Inflammatory macrophage treated with lipopolysaccharide for 4 hours (primary cell): ENCODE measurements at places on chromosomes 4 and X.

DNA sequence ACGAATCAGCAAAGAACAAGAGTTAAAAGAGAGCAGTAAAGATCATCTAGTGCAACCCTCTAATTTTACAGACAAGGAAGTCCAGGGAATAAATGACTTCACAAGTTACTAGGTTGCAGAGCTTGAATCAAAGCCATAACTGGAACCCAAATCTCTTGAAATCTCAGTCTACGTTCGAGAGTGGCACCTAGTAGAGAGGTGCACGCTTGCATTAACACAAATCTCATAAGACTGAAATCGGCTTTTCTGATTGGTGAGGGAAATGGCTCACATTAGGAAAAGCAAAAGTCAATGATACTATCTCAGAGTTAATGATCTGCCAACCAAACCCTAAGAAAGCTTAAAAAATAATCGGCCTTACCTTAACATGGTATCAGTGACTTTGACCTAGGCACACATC, 43.0 kb downstream of the FAT1 start:
- DNase-seq = no peak

- peak; percentile 18 for DNase-seq
Observed at GRCh38 chr4:169249214-169249973, 21.4 kb downstream of the SH3RF1 start.

- no peak for DNase-seq
Observed at GRCh38 chr4:6727943-6728250, 11.9 kb downstream of the BLOC1S4 start.

- no peak for DNase-seq
Observed at GRCh38 chr4:150739591-150739990, 157.6 kb downstream of the MAB21L2 start.

DNA sequence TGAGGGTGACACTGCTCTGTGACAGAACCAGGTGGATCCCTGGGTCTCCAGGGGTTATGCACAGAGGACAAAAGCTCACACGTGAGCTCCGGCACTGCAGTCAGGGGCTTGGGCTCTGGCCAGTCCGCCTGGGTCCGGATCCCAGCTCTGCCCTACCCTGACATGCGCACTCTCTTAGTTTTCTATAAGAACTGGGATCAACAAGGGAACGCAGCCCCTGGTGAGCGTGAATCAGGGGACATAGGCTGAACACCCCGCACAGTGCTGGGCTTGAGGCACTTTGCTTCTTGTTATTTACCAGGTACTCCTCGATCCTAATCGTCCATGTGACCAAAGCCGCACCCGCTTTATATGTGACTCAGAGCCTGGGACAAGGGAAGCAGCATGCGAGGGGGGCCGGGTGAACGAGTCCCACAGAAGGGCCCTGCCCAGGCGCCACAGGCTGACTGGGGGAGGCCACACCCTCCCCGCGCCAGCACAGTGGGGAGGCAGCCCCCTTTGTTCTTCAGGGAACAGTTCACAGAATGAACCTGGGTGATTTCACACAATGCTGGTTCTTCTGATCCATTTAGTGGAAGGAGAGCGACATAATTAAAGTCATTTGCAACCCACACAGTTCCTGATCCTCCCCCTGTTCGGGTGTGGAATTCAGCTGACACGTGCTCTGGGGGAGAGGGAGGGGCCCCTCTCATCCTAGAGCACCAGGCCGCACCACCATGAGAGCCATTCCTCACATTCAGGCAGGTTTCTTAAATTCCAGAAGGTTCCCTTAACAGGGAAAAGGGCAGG, 55.5 kb downstream of the WFS1 start:
- no peak for DNase-seq

DNA sequence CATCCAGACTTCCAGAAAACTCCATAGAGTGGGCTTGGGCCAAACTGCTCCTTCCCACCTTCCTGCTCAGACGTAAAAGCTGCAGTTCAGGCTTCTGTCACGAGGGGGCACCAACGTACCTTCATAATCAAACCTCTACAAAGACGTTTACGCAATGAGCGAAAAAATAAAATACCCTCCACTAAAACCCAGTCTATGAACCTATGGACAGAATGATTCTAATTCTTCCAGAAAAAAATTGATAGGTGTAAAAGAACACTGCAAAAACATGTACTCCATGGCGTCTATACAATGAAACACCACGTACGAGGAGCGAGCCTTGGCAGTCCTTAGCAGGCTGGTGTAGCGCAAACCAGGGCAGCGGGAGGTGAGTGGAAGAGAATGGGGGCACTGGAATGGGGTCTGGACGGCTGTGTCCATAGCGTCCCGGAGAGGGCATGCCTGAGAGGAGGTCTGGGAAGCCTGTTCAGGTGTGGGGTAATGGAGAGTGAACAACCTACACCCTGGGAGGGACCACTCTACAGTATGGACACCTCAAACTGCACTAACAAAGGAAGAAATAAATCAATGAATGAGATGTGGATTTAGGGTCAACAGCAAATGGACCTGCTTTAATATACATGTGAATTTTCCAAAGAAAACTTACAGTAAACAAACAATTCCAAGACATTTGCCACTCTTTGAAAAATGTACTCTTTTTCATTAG, 14.4 kb upstream of the RAB40A start:
- peak; percentile 53 for DNase-seq

DNA sequence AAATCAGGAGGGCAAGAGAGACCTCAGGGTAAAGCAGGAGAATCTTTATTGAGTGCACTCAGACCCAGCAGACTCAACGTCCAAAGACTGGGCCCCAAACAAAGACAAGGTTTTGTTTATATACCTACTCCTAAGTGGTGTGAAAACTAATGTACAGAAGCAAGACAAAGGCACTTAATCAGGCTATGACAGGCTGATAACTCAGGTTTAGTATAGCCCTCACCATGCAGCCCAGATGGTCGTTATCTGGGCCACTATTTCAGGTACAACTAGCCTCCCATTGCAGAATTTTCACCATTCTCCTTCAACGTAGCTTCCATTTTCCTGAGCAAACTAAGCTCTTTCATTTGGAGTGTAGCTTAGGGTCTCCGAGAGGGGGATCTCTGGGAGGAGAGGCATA, 36.9 kb downstream of the SULT1E1 start:
- DNase-seq = no peak

- DNase-seq = peak; percentile 26
Observed at GRCh38 chr4:38788317-38788716, 5.5 kb upstream of the TLR10 start.

GRCh38 chrX:48747415-48748016, 14.0 kb upstream of the GLOD5 start:
- DNase-seq = no peak

GRCh38 chr4:148044912-148045352, 313.0 kb downstream of the ARHGAP10 start:
- no peak for DNase-seq

GRCh38 chr4:145766273-145766672, 86.3 kb downstream of the C4orf51 start:
- no peak for DNase-seq

- DNase-seq = no peak
Observed at GRCh38 chr4:113404841-113405240, 355.4 kb downstream of the ANK2 start.

DNA sequence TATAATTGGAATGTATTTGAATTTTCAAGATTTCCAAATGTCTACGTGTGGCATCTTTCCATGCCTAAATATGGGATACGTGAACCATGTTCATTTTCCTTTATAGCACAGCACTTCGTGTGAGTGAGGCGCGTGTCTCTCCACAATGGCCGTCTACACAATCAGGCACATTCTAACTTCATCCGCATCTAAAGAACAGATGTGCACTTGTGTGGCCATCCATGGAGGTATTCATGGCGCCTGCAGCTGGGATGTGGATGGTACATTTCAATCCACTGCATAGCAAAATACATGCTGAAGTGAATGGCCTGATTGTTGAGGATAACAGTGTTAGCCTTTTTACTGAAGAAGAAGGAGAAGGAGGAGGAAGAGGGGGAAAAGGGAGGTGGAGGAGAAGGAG, 34.5 kb upstream of the TRIM2 start:
- DNase-seq = no peak

DNA sequence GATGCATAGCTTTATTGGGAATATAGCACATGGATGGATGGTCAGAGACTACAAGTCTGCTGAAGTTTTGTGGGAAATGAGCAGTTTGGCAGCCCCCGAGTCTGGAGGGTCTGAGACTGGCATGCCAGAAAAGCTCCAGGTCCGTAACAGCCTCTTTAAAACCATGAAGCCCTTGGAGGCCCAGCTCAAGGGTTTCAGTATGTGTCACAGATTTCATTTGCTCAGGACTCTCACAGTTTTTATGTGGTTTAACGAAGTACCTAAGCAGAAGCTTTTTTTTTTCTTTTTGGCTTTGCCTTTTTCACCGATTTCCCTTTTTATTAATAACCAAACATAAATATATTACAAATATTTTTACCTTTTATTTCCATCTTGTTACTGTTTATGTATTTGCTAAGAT, 30.6 kb upstream of the TMEM184C start:
- no peak for DNase-seq

- DNase-seq = peak; percentile 73
Observed at GRCh38 chrX:18956303-18957032, 27.4 kb downstream of the PHKA2 start.

DNA sequence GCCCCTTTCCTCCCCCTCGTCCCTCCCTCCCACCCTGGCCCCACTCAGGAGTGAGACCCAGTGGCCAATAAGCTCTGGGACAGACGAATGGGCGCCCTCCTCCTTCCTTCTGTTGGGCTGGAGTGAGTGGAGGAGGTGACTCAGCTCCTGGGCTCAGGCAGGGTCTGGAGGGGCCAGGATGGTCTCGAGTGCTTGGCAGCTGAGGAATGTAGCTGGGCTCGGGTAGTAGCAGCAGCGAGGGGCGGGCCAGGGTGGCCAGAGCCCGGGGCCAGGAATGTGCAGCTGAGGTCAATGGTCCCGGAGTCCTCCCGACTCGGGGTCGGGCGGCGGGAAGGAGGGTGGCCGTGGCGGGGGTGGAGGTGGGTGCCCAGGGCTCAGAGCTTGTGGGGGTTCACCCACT, 15.0 kb downstream of the G6PD start:
- no peak for DNase-seq

GRCh38 chrX:108001218-108001814, 19.1 kb upstream of the TEX13B start:
- peak; percentile 6 for DNase-seq

DNA sequence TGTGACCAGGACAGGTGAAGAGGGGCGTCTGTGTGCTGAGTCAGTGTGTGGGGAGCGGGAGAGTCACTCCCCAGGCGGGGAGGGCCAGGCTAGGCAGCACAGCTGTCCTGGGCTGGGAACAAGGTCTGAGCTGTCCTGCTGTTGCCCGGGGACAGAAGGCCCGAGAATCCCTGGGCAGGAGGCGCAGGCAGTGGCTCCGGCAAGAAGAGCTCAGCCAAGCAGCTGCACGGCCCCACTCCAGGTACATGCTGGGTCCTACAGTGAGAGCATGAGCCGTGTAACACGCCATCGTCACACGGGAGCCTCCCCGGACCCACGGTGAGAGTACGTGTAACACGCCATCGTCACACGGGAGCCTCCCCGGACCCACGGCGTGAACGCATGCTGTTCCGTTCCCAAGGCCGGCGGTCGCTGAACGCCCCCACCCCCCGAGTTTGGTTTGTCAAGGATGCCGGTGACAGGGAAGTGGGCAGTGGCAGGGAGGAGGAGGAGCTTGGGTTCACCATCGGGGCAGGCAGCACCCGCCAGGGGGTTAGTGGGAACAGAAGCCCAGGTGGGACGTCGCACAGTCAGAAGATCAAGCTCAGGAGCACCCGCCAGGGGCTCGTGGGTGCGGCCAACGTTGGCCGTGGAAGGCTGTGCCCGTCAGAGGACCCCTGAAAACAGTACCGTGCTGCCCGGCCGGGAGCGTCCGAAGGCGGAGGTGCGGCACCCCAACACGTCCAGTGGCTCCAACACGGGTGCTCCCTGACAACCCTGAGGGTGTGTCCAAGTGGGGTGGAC, 15.6 kb downstream of the PPP2R3B start:
- DNase-seq = no peak

DNA sequence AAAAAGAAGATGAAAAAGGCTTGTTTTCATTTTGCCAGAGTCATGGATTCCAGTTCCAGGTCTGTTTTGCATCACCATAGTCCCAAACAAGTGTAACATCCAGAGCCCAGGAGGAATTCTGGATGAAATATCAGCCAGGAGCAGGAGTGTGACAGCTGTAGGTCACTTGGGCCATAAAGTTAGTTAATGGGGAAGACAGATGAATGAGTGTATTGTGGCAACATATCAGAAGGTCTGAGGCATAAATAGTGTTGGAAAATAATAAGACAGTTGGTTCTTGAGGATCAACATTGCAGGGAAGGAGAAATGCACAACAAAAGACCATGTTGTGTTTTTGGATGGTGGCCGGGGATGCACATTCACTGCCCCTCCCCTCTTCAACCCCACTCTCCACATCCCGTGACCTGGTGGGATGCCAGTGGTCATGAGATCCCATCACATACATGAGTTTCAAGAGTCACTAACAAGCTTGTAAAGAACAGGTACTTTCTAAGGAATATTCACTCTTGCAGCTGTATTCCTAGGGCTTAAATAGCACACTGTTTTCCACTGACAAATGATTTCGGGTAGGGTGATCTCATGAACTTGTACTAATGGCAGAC, 83.1 kb upstream of the IGFBP7 start:
- no peak for DNase-seq

DNA sequence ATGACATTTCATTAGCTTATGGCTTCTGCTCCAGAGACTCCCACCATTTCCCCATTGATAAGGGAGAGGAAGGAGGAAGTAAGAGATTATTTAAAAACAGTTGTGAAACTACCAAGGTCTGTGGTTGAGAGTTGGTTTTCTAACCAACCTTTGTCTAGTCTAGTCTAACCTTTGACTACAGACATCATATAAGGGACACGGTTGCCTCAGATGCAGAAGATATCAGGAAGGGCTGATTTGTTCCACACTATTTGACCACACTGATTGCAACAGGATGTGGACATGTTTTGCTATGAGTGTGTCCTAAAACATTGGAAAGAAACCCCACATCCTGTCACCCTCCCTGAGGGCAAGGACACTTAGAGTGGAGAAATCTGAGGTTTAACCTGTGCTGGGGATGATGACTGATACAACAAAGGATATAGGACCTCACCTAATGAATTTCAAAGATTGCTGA, 53.0 kb downstream of the COQ2 start:
- peak; percentile 90 for DNase-seq

DNA sequence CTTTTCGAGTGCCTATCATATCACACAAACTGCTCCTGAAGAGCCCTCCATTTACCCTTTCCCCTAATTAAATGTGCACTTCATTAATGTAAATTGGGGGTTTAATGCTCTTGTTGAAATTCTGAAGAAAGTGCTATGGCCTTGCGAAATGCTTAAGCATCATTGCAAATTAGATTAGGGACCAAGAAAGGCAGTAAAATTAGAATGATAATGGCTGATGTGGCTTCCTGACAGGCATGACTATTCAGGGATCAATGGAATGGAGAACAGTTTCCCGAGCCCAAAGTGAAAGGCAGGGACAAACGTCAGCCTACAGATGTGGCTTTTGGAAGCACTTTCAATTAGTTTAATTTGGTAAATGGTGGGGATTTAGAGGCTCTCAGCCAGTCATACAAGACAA, 120.1 kb downstream of the NKX6-1 start:
- DNase-seq = no peak

GRCh38 chr4:102575369-102576129, 74.4 kb downstream of the NFKB1 start:
- no peak for DNase-seq
